AG08395 (cell line): ENCODE measurements at places on chromosomes 4 and X.

DNA sequence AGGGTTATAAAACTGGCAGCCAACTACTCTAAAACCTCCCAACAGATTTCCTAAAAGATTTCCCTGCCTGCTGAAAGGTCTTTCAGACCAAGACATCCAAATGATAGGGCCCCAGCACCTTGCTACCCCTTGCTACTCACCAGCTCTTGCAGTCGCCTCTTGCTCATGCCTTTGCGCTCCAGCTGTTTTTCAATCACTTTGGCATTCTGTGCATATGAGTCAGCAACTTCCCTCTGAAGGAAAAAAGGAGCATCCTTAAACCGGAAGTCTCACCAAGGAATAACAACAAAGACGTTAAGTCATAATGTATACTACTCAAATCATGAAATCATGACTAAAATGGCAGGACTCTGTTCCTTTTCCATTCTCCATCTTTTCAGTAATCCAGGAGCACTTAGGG lies 24.0 kb downstream of the STEEP1 start:
- DNase-seq, result peak; percentile 48

DNA sequence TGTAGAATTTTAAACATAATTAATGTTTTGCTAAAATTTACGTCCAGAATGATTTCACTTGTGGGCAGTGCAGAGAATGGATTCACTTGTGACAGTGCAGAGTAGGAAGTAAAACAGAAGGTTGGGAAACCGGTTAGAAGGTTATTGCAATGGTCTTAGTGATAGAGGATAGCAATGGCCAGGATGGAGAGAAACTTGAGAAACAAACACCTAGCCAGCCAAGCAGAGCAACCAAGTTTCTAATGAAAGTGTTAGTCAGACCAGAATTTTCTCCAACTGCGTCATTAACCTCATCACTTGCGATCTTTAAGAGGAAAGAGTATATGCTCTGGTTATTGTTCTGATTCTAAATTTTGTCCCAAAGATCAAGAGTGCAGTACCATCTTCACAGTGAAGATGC lies 50.0 kb upstream of the TBC1D9 start:
- no peak for DNase-seq

DNA sequence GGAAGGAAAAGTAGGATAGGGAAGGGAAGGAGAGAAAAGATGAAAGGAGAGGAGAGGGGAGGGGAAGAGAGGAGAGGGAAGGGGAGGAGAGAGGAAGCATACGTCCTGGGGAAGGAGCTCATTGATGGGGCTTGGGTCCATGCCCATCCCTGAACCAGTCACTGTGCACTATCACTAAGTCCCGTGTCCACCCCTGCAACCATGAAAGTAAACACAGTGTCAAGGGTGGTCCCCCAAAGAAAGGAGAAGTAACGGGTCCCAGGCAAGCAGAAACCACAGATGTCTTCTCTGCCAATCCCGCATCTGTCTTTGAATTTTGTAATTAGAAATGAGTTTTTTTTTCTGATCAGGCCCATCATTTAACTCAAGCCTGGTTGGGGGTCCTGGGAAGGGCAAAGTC lies 55.2 kb downstream of the LGI2 start:
- no peak for DNase-seq

DNA sequence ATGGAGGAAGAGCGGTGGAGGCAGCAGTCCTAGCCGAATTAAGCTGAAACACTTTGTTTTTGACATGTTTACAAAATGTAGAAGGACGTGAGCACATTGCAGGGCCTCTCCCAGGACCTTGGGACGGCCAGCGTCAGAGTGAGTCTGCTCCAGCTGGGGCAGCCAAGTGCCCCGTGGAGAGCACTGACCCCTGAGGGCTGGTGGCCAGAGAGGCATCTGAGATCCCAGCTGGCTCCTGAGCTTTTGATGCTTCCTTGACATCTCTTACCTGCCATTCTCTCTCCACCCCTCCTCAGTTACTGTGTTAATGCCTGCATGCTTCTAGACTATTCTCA lies 24.7 kb downstream of the NAT8L start:
- no peak for DNase-seq

GRCh38 chr4:147039976-147040575 lies 94.4 kb upstream of the TTC29 start:
- DNase-seq, result no peak

DNA sequence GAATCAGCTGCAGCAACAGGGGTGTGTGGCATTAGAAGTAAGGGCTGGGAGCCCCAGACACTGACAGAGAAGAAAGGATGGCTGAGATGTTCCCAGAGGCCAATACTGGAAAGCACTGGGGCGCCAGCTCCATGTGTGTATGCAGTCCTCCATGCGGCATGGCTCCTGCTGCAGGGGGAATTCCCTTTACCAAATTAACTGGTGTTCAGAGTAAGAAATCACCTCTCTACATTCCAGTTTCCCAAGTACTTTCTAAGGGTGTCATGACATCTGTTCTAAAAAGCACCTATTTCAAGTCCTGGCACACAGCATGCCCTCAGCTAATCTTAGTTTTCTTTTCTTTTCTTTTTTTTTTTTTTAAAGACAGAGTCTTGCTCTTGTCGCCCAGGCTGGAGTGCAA lies 98.0 kb downstream of the MAML3 start:
- DNase-seq, result no peak

DNA sequence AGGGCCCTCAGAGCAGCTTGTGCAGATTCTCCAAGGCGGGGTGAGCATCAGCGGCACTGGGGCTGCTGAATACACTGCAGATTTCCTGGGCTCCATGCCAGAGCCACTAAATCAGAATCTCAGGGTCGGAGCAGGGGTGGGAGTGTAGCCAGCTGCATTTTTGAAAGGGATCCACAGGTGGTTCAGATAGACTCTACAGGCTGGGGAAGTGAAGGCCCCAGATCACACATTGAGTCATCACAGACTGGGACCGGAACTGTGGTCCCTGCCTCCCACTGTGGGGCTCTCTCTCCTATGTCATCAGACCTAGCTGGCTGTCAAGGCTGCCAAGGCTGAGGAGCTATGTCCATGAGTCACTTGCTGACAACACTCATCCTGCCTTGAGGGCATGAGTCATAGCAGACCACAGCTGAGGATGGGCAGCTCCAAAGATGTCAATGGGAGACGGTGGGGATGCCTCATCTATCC lies 162.3 kb upstream of the MAMLD1 start:
- DNase-seq, result peak; percentile 93
